Right renal cortex interstitium (tissue), 3 donors: ENCODE measurements at places on chromosomes 11 and 22.

DNA sequence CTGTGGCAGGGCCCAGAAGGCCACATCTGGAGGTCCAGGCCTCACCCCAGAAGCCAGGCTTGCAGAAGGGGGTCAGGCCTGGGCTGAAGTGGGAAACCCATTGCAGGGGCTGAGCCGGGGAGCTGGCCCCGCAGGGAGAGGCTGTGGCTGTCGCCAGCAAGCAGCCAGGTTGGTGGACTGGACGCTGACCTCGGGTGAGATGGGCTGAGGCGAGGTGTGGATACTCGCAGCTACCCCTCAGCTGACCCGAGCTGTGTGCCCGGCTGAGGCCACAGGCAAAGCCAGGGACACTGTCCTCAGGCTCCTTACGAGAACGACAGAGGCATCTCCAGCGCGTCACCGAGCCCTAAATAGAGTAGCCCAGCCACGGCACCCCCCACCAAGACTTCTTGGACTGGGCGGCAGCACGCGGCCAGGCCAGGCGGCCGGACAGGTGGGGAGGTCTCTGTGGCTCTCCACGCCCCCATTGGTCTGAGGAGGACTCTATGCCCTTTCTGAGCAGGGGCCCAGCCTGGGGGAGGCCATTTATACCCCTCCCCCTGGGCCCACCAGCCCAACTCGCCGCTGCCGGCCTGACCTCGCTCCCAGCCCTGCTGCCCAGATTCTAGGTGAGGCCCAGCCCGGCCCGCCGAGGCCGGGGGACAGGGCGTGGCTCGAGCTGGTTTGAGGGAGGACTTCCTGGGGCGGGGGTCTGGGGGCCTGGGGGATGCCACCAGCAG is at the start of gene TNNI2:
TNNI2 (plus strand) TSS at position 556 of the 719 bp plus-strand sequence. CDS start 716 bp downstream, outside the sequence.
- no peak for DNase-seq

DNA sequence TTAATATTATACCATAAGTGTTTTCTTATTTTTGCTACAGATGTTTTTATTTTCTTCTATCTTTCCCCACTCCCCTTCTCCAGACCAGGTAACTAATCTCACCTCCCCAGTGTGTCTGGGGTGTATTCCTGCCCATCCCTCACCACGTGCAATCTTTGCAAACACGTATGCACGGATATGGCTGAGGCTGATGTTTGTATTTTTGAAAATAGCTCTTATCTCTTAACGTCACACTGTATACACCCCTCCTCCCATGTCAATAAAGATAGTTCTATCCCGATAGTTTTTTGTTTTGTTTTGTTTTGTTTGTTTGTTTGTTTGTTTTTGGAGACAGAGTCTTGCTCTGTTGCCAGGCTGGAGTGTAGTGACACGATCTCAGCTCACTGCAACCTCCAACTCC is 127.5 kb downstream of the FBXO7 start:
- no peak for DNase-seq

- DNase-seq: no peak
Observed at GRCh38 chr22:25025491-25026400, 73.2 kb downstream of the KIAA1671 start.

GRCh38 chr11:6473451-6474412 is at the start of gene TRIM3:
Gene TRIM3, minus strand, starts transcription at chr11:6473941. Its CDS starts 8,246 bp downstream, at chr11:6465695.
- DNase-seq: peak; percentile 69
